ENCODE measurements at places on chromosomes 13 and 19. TPM values are rescaled to one million over a fixed set of nuclear protein-coding genes. Genes with fewer than 3 reads are reported as not detected.

The TSSK6 gene
- 0.56 TPM for polyA plus RNA-seq

The SERP2 gene
- polyA plus RNA-seq, result 5.4 TPM

The LAIR2 gene
- polyA plus RNA-seq, result not detected

The WDR18 gene
- polyA plus RNA-seq, result 23.5 TPM

The ZNF813 gene
- 3.0 TPM for polyA plus RNA-seq

The RHPN2 gene
- polyA plus RNA-seq, result 2.1 TPM

GRCh38 chr19:46442808-46443450 is 14.2 kb upstream of the PNMA8C start:
- DNase-seq, result no peak

DNA sequence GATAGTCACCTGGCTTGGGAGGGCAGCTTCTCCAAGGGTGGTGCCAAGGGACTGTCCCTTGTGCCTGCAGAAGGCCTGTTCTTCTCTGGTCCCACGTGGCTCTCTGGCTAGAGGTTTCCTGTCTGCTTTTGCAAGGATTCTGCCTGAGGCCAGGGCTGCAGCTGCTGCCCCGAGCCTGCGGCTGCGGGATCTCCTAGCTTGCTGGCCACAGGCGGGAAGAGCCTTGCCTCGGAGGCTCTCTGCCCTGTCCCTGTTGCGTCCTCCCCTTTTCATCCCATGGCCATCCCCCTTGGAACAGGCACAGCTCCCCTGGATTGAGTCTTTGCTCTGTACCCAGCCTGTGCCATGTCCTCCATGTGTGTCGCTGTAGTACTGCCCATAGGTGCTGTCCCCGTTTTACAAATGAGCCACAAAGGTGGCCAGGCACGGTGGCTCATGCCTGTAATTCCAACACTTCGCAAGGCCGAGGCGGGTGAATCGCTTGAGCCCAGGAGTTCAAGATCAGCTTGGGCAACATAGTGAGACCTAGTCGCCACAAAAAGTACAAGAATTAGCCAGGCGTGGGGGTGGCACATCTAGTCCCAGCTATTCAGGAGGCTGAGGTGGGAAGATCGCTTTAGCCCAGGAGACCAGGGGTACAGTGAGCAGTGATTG is 9.1 kb downstream of the IRF3 start:
- DNase-seq, result no peak

- no peak for DNase-seq
These were observed 408.2 kb downstream of the COG6 start for GRCh38 chr13:40063703-40064102.

- no peak for DNase-seq
These were observed 7.4 kb upstream of the CEBPG start for GRCh38 chr19:33366127-33366526.

GRCh38 chr19:49339301-49340068 is 4.3 kb downstream of the CD37 start:
- no peak for DNase-seq

- no peak for DNase-seq
These were observed 7.7 kb downstream of the ZNF614 start for GRCh38 chr19:52020506-52020905.

DNA sequence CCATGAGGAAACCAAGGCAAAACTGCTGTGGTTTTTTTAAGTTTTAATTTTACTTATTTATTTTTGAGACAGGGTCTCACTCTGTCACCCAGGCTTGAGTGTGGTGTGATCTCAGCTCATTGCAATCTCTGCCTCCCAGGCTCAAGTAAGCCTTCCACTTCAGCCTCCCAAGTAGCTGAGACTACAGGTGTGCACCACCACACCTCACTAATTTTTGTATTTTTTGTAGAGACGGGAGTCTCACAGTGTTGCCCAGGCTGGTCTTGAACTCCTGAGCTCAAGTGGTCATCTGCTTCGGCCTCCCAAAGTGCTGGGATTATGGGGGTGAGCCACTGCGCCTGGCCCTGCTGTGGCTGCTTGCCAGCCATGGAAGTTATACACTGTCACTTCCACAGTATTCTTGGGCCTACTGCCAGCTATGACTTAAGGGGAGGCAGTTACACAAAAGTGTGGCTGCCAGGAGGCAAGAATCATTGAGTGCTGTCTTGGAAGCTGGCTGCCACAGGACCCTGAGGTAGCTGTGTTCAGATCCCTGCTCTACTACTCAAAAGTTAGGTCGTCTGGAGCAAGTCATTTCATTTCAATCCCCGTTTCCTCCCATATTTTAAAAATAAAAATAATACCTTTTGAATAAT is 12.7 kb downstream of the FARP1 start:
- no peak for DNase-seq

DNA sequence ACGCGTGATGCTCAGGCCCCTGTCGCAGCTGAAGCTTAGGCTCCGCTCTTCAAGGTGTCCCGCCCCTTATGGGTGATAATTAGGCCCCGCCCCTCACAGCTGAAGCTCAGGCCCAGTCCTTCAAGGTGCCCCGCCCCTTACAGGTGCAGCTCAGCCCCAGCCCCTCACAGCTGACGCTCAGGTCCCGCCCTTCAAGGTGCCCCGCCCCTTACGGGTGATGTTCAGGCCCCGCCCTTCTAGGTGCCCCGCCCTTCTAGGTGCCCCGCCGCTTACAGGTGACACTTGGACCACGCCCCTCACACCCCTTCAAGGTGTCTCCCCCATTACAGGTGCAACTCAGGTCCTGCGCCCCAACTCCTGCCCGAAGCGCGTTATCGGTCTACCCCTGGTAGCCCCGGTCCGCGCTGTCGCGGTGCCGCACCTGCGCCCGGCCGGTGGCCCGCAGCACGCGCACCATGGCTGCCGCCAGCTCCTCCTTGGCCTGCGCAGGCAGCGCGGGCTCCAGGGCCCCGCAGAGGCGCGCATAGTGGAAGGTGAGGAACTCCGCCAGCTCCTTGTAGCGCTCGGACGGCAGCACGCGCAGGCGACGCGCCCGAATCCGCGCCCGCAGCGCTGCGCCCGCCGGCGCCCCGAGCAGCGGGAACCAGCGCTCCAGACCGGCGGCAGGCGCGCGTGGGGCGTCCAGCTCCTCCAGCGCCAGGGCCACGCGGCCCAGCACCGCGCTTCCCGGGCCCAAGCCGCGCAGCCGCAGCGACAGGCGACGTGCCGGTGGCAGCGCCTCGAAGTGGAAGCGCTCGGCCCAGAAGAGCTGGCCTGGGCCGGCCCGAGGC is 7.3 kb downstream of the RASAL3 start:
- no peak for DNase-seq

- no peak for DNase-seq
These were observed 36.7 kb upstream of the C13orf46 start for GRCh38 chr13:114010401-114011101.

DNA sequence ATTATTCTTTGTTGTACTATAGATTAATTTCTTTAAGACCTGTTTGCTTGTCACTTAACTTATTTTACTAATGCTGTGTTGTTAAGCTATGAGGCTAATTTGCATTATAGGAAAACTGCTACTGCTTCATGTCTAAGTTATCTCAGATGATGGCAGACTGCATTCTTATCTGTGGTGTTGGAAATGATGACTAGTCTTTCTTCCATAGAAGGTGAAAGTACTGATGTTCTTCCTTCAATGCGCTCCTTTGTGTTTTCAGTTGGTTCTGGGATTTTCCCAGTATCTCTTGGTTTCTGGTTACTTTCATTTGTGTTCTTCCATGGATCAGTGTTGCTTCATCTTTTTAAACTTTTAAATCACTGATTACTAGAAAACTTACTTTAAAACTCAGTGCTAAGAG is 46.9 kb downstream of the TPP2 start:
- no peak for DNase-seq

DNA sequence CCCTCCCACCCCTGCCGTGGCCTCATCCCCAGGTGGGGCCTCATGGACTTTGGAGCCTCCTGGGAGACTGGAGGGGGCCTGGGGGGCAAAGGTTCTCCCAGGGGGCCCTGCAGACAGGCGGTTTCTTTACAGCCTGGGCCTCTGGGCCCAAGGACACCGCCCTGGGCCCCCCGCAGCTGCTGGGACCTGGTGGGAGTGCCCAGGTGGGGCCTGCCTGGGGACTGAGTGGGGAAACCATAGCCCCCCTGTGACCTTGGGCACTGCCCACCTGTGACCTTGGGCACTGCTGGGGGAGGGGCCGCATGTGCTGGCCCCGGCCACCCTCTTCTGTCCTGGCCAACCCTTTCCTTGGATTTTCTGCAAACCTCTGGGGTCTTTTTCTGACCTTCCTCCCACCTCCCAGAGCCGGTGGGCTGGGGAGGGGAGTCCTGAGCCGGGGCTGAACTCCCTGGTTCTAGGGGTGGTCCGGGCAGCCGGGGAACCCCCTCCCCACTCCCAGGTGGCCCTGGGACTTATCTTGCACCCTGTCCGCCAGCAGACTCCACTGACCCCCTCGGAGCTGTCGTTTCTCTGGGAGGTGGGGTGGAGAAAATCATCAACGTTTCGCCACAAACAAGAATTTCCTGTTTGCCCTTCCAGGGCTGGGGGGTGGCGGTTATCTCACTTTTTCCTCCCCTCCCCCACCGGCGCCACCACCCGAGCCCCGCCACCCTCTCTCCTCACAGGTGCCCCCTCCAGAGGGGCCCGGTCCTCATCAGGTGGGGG is 27.0 kb downstream of the ARID3A start:
- no peak for DNase-seq

GRCh38 chr13:108269601-108270328 is at the start of gene TNFSF13B:
TSS of gene TNFSF13B (plus strand) at chr13:108269718. CDS start at chr13:108269896, 178 bp downstream.
- DNase-seq, result no peak

GRCh38 chr13:52842441-52842840 is 6.0 kb downstream of the PCDH8 start:
- DNase-seq, result no peak

DNA sequence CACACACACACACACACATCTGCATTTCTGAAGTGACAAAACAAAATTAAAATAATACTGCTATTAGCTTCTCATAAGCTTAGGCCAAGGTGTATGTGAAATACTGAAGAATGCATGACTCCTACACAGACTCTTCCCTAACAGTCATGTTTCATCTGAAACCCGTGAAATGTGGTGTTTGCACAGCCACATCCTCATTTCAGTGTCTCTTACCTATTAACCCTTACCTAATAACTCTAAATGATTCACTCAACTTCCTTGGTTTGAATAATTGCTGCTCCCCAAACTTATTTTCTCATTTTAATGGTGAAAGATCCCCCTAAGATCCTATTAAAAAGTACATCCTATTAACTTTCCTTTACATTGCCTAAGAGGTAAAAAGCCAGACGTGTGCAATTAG is 117.6 kb downstream of the MIPEP start:
- no peak for DNase-seq

DNA sequence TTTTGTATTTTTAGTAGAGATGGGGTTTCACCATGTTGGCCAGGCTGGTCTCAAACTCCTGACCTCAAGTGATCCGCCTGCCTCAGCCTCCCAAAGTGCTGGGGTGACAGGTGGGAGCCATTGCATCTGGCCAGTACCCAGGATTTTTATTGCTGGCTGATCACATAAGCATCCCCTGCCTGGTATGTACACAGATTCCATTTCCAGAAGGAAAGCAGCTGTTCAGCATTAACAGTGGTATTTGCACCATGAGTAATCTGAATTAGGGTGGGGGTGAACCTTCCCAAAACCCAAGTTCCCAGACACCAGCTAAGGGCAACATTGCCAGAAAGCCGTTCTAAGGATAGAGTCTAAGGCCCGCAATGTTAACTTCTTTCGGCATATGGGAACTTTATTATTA is 7.3 kb downstream of the ZNF555 start:
- no peak for DNase-seq
